RKO (cell line): ENCODE measurements at places on chromosomes 3 and 15.

- no peak for DNase-seq
Observed at GRCh38 chr3:178353006-178353694, 183.1 kb upstream of the KCNMB2 start.

- no peak for DNase-seq
Observed at GRCh38 chr15:39799552-39800011, 16.9 kb upstream of the FSIP1 start.

- DNase-seq: no peak
Observed at GRCh38 chr3:120683671-120684301, 1.7 kb upstream of the HGD start.

GRCh38 chr15:68113273-68113672 is 59.2 kb downstream of the PIAS1 start:
- DNase-seq: no peak

DNA sequence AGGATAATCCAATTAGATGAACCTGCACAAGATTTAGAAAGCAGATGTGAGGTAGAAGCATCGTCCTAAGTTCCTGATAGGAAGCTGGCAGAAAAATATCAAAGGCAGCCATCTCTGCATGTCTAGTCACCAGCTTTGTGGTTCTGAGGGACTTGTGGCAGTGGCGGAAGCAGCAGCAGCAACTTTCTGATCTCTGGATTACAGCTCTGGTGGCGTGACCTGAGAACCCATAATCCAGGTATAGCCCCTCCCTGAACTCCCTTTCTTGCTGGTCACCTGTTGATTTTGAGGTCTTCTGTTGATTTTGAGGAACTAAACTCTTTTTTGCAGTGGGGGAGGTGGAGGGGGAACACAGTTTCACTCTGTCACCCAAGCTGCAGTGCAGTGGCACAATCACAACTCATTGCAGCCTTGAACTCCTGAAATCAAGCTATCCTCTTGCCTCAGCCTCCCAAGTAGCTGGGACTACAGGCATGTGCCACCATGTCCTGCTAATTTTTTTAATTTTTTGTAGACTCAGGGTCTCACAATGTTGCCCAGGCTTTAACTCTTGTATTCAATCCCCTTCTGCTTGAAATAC is 7.9 kb downstream of the FSIP1 start:
- DNase-seq: no peak

- peak; percentile 71 for DNase-seq
Observed at GRCh38 chr15:84749111-84749991, 959 bp downstream of the ZNF592 start.

GRCh38 chr3:62453448-62453847 is 80.1 kb upstream of the FEZF2 start:
- DNase-seq: no peak

- no peak for DNase-seq
Observed at GRCh38 chr3:59979542-59979941, 929.7 kb upstream of the CFAP20DC start.

- no peak for DNase-seq
Observed at GRCh38 chr3:133532951-133533350, 40.5 kb upstream of the CDV3 start.

- DNase-seq: no peak
Observed at GRCh38 chr15:69090197-69090948, 70.1 kb upstream of the GLCE start.

- DNase-seq: no peak
Observed at GRCh38 chr3:152843955-152844354, 9.0 kb downstream of the P2RY1 start.

GRCh38 chr3:182979674-182980191 is 605 bp downstream of the DCUN1D1 start:
- DNase-seq: peak; percentile 41

GRCh38 chr3:16480861-16481545 is 32.5 kb downstream of the RFTN1 start:
- no peak for DNase-seq

DNA sequence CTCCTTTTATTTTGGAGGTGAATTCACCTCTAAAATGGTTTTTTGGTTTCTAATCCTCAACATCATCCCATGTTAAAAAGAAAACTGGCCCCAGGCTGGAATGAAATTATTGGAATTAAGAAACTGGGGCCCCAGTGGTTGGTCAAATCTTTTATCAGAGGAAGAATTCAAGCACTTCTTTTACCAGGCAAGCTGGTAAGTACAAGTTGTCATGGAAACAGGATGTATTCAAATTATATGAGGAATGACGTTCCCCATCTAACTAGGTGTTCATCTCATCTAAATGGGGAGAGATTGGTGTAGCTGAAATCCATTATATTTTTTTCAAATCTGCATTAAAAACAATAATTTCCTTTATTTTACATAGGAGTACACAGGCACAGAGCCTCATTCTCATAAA is 9.7 kb upstream of the EIF4E3 start:
- DNase-seq: no peak

GRCh38 chr3:56769116-56769707 is 32.5 kb downstream of the ARHGEF3 start:
- no peak for DNase-seq

- DNase-seq: no peak
Observed at GRCh38 chr3:40099871-40100270, 209.6 kb upstream of the EIF1B start.
